Stimulated activated CD4-positive, alpha-beta T cell treated with anti-CD3 and anti-CD28 coated beads, Interleukin-12 subunit alpha, Interleukin-12 subunit beta, amount 100 ng/mL, for 4 hours (primary cell): ENCODE measurements at places on chromosomes 4 and X.

GRCh38 chr4:184177271-184177670 is 40.4 kb downstream of the ENPP6 start:
- DNase-seq = no peak

DNA sequence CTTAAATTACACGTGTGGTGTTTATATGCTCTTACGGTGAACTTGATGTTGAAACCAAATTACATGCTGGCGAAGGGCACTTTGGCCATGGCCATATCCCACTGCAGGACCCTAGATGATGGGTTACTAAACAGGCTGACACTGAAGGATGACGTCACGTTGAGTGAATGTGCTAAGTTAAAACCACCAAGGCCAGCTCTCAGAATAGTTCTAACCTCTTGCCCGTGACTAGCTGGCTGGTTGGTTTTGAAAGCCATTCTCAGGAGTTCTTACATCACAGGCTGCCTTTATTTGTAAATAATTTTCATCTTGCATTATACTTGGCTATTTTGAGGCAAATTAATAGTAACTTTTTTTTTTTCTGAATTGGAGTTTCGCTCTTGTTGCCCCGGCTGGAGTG is 41.3 kb upstream of the PHEX start:
- no peak for DNase-seq

- no peak for DNase-seq
These were observed 58.9 kb downstream of the NAF1 start for GRCh38 chr4:163107754-163108153.

- DNase-seq = no peak
These were observed 47.2 kb downstream of the FAM114A1 start for GRCh38 chr4:38914854-38915253.

DNA sequence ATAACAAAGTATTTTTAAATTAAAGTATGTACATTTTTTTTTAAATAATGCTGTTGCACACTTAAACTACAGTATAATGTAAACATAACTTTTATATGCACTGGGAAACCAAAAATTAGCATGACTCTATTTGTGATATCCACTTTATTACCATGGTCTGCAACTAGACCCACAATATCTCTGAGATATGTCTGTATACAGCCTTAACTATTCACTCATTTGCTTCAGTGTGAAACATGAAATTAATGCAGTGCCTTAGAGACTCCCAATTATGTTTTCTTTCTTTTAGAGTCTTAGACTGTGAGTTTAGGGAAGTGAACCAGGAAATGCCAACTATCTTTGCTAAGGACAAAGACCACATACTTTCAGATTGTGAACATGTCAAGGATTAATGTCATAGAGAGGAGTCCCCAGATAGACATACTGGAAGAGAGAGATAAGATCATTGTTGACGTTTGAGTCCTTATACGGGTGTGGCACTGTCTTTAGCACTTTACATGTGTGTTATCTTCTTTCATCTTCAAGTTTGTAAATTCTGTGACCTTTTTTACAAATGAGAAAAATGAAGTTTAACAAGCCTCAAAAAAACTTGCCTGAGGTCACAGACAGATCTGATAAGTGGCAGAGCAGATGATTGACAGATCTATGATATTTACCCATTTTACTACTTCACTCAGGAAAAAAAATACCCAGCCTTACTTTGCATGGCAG is 23.2 kb downstream of the CXorf58 start:
- DNase-seq = no peak
